ENCODE measurements at places on chromosomes 1 and 21. TPM values are rescaled to one million over a fixed set of nuclear protein-coding genes. Genes with fewer than 3 reads are reported as not detected.

Gene NIBAN1
- total RNA-seq = 29.3 TPM

Gene SPRR3
- 0.70 TPM for total RNA-seq

Gene CD55
- 20.2 TPM for total RNA-seq

Gene SFN
- 1,807 TPM for total RNA-seq

Gene LORICRIN
- total RNA-seq = not detected

Gene CXADR
- 11.7 TPM for total RNA-seq

Gene THEM4
- 10.7 TPM for total RNA-seq

Gene S100A7A
- total RNA-seq = not detected

Gene KIAA0040
- total RNA-seq = 39.3 TPM

Gene OR11L1
- not detected for total RNA-seq

Gene BGLAP
- not detected for total RNA-seq

Gene CLCNKB
- total RNA-seq = not detected

Gene SLC25A33
- total RNA-seq = 7.3 TPM

Gene CSMD2
- 0.11 TPM for total RNA-seq

Gene LHX8
- not detected for total RNA-seq

Gene RXFP4
- total RNA-seq = not detected

Gene SHE
- total RNA-seq = not detected

Gene CFAP74
- not detected for total RNA-seq

Gene VHLL
- not detected for total RNA-seq

Gene SLC45A1
- total RNA-seq = not detected

Gene GUCA2B
- total RNA-seq = not detected

Gene RAD54L
- 3.1 TPM for total RNA-seq

Gene OR2M5
- total RNA-seq = not detected

Gene PRDM16
- not detected for total RNA-seq

Gene SLC25A34
- total RNA-seq = 0.30 TPM

Gene SYT6
- not detected for total RNA-seq

Gene KHDRBS1
- 70.8 TPM for total RNA-seq

Gene CNR2
- total RNA-seq = not detected

Gene MATN1
- not detected for total RNA-seq

Gene C1orf167
- not detected for total RNA-seq

Gene KMO
- under 0.01 TPM for total RNA-seq

Gene PER3
- total RNA-seq = 4.4 TPM

Gene PLOD1
- 117 TPM for total RNA-seq

Gene OR2T29
- not detected for total RNA-seq

Gene HSPA6
- total RNA-seq = 0.27 TPM

Gene ADCY10
- 0.15 TPM for total RNA-seq
